ENCODE measurements at places on chromosomes 1 and 21.
A peak's percentile ranks its signal among the peaks of the same experiment; 100 is the strongest.

DNA sequence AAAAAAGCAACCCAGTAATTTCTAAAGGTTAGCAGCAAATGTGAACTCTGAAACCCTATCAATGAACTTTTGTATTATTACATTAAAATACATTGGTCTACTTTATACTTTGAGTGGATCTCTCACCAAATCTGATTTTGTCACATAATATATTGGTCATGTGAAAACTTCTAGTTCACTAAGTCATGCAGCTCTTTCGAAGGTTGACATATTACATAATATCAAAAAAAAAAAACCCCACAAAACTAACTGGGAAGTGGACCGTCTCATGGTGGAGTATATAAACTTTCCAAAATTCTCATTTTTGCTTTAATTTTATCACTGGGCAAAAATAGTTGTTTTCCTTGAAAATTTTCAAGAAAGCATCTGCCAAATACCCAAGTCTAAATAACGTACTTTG lies 50.4 kb downstream of the GATAD2B start:
- H3K27ac ChIP-seq = no peak overlapping the region
- H3K27me3 ChIP-seq = no peaks in the 10 kb centered on the region
- no peak overlapping the region for H3K4me3 ChIP-seq
- H3K4me1 ChIP-seq = peaks cover 3% of the 10 kb centered on the region
- no peak for DNase-seq

DNA sequence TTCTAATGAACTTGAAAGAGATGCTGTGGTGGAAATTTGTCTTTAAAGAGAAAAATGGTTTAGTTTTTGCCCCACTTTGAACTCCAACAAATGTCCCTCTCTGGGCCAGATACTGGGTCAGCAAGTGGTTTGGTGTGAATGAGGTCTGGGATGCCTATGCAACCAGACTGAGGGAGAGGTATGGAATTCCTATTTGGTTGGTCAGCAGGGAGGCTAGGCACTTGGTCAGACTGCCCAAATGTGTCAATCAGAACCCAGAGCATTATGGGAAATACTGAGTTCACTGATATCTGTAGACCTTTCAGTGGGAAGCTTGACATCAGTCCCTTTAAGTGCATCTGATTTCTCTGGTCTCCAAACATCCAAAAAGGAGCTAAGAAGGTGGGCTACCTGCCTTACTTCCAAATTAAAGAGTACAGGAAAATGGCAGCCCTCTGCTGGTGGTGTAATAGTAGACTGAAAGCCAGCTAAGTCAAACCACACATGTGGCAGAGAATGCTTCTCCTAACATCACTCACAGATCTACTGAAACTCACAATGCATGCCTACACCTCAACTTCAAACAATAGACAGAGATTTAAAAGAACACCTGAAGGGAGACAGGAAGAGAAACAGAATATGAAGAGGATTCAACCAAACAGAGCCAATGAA lies 510.1 kb downstream of the PLA2G4A start:
- no peak for DNase-seq
- H3K4me3 ChIP-seq = no peak overlapping the region
- no peaks in the 10 kb centered on the region for H3K27me3 ChIP-seq
- no peaks in the 10 kb centered on the region for H3K36me3 ChIP-seq
- no peaks in the 10 kb centered on the region for H3K4me1 ChIP-seq

DNA sequence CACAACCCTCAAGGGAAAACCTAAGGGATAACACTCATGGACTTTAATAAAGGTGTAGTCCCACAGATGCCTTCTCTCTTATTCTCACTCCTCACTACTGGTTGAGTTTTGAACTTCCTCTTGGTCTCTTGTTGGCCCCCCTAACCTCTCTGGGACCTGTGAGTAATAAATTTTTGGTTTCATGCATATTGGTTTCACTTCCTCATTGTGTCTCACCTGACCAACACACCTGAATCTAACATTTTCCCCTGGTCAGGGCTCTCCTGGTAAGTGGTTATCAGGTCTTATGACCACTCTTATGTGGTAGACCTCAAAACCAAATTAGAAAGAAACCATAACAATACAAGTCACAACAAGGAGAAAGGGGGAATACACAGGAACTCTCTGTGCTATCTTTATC lies 60.5 kb upstream of the PRMT6 start:
- H3K27ac ChIP-seq = no peak overlapping the region
- no peaks in the 10 kb centered on the region for H3K27me3 ChIP-seq
- no peak for DNase-seq
- no peak overlapping the region for H3K4me3 ChIP-seq
- H3K36me3 ChIP-seq = no peaks in the 10 kb centered on the region
- H3K4me1 ChIP-seq = no peaks in the 10 kb centered on the region

- H3K4me3 ChIP-seq = no peak overlapping the region
- no peak overlapping the region for H3K27ac ChIP-seq
- no peaks in the 10 kb centered on the region for H3K36me3 ChIP-seq
- DNase-seq = no peak
Measured at GRCh38 chr1:64150729-64151230, 52.6 kb upstream of the UBE2U start.

- H3K4me3 ChIP-seq = no peak overlapping the region
- no peaks in the 10 kb centered on the region for H3K36me3 ChIP-seq
- no peaks in the 10 kb centered on the region for H3K27me3 ChIP-seq
- no peak overlapping the region for H3K27ac ChIP-seq
- no peaks in the 10 kb centered on the region for H3K4me1 ChIP-seq
- DNase-seq = no peak
Measured at GRCh38 chr1:182718311-182718710, 33.9 kb upstream of the RGS8 start.

DNA sequence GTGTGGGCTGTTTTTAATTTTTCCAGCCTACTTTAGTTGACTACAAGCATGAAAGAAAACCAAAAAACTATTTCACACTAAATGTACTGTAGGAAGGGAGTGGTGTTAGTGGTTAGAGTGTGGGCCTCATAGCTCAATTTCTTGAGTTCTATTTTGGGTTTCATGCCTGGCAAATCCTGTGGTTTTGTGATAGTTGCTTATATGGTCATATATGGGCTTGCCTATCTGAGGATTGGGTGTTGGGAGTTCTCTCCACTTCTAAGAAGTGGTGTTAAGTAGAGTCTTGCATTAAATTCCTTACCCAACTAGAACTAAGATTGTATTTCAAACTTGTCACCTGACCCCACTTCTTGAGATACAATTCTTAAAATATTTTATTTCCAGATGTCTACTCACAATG lies 37.8 kb upstream of the COL11A1 start:
- no peak for DNase-seq
- no peak overlapping the region for H3K4me3 ChIP-seq
- H3K27ac ChIP-seq = no peak overlapping the region

DNA sequence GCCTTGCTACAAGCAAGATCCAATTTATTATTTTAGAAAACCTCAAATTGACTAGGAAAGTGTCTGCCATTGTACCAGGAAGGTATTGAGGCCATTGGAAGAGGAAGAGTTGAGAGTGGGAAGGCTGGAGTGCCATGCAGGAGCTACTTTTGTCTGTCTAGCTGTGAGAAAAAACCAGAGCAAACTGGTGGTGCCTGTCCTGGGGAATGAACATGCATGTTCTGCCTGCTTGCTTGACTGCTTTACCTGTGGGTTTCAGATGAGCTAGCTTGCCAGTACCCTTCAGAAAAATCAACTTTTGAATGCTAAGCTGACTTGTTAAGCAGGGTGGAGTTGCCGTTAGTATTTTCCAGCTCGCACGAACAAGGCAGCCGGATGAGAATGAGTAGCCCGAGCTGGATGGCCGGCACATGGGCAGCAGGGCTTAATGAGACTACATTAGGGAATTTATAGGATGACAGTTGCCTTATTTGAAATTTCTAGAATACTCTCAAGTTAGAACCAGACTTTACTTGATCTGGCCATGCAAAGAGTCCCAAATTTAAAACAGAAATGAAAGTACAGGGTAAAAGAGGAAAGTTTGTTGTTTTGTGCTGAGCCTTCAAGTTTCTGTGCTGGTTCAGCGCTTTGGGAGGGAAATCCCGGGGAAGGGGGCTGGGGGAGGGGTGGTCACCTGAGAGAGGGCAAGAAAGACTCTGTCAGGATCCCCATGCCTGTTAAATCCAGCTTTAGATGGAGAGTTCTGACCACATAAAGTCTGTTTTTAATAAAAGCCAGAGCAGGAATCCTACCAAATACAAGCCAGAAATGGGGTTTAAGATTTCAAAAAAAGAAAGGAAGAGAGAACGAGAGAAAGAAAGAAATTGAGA lies 29.6 kb upstream of the C1orf105 start:
- no peak overlapping the region for H3K4me3 ChIP-seq
- peak overlapping the region; percentile 34 for H3K27ac ChIP-seq
- no peak for DNase-seq
- H3K36me3 ChIP-seq = no peaks in the 10 kb centered on the region

DNA sequence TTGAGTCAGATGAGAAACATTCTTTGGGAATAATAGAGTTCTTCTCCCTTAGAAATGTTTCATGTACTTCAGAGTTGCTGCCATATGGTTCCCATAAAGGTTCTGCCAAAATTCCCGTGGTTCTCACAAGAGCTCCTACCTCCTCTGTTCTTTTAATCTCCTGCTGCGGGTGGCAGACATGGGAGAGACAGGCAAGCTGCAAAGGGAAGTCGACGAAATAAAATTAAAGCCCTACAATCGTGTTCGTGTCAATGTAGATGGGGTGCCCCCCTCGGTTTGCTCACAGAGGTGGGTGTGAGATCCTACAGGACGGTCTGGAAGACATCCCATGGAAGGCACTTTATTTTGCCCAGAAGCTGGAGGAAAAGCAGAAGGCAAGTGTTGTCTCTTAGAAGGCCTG lies 276.0 kb downstream of the RWDD3 start:
- H3K27me3 ChIP-seq = no peaks in the 10 kb centered on the region
- no peaks in the 10 kb centered on the region for H3K36me3 ChIP-seq
- no peak for DNase-seq
- no peaks in the 10 kb centered on the region for H3K4me1 ChIP-seq
- H3K27ac ChIP-seq = no peak overlapping the region

DNA sequence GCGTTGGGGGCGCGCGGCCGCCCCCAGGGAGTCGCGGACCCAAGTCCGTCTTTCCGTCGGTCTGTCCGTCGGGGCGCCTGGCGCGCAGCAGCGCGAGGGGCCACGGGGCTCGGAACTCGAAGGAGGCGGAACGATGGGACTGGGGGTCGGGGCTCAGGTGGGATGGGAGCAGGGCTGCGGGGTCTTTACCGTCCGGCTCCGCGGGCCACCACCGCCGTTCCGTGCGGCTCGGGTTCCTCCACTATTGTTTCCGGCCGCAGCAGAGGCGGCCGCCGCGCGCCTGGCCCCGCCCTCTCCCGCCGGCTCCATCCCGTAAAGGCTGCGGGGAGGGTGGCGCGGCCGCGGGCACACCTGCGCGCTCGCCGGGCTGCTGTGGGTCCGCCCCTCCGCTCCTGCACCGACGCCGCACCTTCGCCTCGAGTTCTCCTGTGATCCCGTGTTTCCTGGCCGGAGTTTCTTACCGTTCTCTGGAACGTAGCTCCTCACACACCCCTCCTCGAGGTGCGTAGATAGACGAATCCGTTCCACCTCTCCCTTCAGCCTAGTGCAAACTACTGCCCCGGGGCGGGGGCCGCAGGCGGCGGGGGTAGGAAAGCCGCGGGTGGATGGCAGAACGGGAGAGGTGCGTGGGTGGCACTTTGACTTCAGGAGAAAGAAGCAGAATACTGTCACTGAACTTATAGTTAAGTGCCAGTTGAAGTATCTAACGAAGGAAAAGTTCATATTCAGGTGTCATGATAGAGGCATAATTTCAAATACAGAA lies at the start of gene C21orf91:
Gene C21orf91, minus strand, starts transcription at position 243 of the 763 bp plus-strand sequence. CDS start 1,038 bp downstream, outside the sequence.
- peaks cover 54% of the 10 kb centered on the region for H3K4me1 ChIP-seq
- H3K4me3 ChIP-seq = peak within 1 kb of the TSS; percentile 81
- peak; percentile 43 for DNase-seq
- no peaks in the 10 kb centered on the region for H3K27me3 ChIP-seq
- peak within 1 kb of the TSS; percentile 95 for H3K27ac ChIP-seq

DNA sequence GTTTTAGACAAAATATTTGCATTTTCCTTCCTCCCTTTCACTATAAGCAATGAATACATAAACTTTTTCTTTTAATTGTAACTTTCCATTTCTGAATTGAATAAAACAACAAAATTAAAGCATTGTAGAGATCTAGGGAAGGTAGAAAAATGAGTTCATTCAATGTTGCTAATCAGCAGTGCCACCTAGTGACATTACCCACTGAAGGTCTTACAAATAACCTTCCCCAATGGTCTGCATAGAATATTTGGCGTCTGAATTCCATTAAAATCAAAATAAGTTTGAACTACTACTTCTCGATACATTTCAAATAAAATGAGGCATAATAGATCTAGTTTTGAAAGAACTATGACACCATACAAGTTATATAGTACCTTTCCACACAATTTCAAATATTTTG lies 19.6 kb downstream of the FH start:
- peaks cover 5% of the 10 kb centered on the region for H3K36me3 ChIP-seq
- H3K27ac ChIP-seq = no peak overlapping the region
- no peaks in the 10 kb centered on the region for H3K27me3 ChIP-seq
- H3K4me1 ChIP-seq = no peaks in the 10 kb centered on the region
- DNase-seq = no peak

- no peak overlapping the region for H3K27ac ChIP-seq
- no peak for DNase-seq
- H3K36me3 ChIP-seq = no peaks in the 10 kb centered on the region
- H3K4me3 ChIP-seq = no peak overlapping the region
- no peaks in the 10 kb centered on the region for H3K4me1 ChIP-seq
Measured at GRCh38 chr1:37661401-37661800, 26.7 kb upstream of the RSPO1 start.

GRCh38 chr21:16117331-16117730 lies 387.5 kb downstream of the USP25 start:
- H3K27me3 ChIP-seq = no peaks in the 10 kb centered on the region
- H3K4me3 ChIP-seq = peak overlapping the region; percentile 46
- no peaks in the 10 kb centered on the region for H3K36me3 ChIP-seq
- DNase-seq = no peak
- H3K4me1 ChIP-seq = peaks cover 21% of the 10 kb centered on the region

DNA sequence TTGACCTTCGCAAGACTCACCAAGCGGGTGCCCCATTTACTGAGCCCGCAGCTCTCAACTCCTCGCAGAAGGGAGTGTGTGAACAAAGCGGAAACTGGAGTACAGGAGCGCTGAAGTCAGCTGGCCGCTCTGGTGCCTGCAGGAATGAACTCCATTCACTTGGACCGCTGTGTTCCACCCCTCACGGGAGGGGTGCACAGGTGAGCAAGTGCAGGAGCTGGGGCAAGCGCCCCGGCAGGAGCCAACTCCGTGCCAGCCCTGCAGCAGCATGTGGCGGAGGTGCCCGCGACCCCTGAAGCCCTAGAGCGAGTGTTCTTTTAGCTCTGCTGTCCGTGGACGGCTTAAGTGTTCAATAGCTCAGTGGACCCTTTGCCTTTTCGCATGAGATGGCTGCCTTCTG lies 471.6 kb upstream of the ADGRL4 start:
- no peak overlapping the region for H3K4me3 ChIP-seq
- H3K27ac ChIP-seq = no peak overlapping the region
- H3K4me1 ChIP-seq = no peaks in the 10 kb centered on the region
- H3K36me3 ChIP-seq = no peaks in the 10 kb centered on the region

- no peak overlapping the region for H3K4me3 ChIP-seq
- H3K27me3 ChIP-seq = no peaks in the 10 kb centered on the region
- no peak overlapping the region for H3K27ac ChIP-seq
- no peak for DNase-seq
- H3K36me3 ChIP-seq = peaks cover 10% of the 10 kb centered on the region
Measured at GRCh38 chr1:221697923-221698425, 43.9 kb downstream of the DUSP10 start.

GRCh38 chr1:212691561-212692071 lies 8.0 kb downstream of the BATF3 start:
- H3K27ac ChIP-seq = no peak overlapping the region
- DNase-seq = no peak
- H3K4me3 ChIP-seq = no peak overlapping the region
- H3K27me3 ChIP-seq = no peaks in the 10 kb centered on the region

GRCh38 chr1:34083974-34084373 lies 81.1 kb downstream of the CSMD2 start:
- H3K27ac ChIP-seq = no peak overlapping the region
- DNase-seq = no peak
- H3K36me3 ChIP-seq = no peaks in the 10 kb centered on the region
- H3K4me3 ChIP-seq = no peak overlapping the region

All from esophagus squamous epithelium (tissue), 5 donors.